ENCODE measurements at places on chromosomes 6 and 20.

- DNase-seq: no peak
Observed at GRCh38 chr20:51563486-51564332, 21.2 kb upstream of the NFATC2 start.

GRCh38 chr20:48528346-48528745, 299.5 kb downstream of the PREX1 start:
- DNase-seq: no peak

DNA sequence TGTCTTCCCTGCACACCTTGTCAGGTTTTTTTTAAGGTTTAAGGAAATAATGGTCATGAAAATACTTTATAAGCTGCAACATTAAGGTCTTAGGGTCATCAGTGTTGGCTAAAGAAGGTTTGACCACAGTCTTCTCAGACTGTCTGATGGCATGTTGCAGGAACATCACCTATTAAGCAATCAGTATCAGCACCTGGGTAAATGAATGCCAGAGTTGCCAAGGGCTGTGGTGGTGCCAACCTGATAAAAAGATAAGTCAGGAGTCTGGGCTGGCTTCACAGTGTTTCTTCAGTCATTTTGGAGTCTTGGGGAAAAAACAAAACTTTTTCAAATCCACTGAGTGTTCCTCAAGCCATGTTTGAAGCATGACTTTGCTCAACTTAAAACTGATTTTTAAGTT, 61.5 kb upstream of the VSTM2L start:
- DNase-seq: no peak

DNA sequence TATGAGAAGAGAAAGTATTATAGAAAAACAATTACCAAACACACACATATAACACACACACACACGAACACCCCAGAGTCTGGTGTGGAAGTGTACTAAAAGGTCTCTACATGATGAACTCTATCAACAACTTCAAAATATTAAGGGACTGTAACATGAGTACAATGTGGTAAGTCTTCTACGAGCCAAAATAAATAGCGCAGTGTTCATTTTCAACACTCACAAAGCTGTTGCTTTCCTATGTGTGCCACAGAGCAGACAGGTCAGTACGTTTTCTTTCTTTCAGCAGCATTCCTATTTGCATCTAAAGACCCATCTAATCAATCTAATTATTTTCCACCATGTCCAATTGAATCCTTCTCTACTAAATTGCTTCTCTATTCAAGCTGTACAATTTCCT, 12.1 kb upstream of the CNKSR3 start:
- peak; percentile 17 for DNase-seq

DNA sequence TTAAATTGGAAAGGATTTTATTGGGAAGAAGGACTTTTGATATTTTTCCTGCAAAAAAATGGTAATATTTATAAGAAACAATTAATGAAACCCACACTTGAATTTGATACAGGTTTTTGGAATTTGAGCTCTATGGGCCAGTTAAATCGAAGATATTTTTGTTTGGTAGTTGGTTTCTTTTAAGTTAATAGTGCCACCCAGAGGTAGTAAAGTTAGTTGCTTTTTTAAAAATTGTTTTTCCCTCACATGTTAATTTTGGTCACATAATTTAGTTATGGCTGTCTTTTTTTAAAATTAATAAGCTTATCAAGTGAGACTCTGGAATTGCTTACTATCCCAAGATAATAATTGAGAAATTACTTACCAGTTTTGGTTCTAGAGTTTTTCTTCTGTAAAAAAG, 7.1 kb downstream of the PRIM2 start:
- DNase-seq: peak; percentile 9

DNA sequence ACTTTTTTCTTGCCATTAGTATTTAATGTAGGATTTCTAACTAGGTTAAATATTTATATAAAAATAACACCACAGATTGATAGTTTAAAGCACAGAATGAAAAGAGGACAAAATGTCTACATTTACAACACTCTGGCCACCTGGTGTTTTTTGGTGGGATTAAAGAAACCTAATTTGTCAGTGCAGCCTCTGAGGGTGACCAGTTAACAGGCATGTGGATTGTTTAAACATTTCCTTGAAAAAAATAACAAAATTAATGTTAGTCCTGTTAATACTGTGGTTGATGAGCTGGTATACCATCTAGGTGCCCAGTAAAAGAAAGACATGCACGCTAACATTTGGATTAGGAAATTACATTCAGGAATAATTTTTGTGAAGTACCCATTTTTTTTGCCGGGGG, 8.8 kb downstream of the SLC9A8 start:
- DNase-seq: no peak

DNA sequence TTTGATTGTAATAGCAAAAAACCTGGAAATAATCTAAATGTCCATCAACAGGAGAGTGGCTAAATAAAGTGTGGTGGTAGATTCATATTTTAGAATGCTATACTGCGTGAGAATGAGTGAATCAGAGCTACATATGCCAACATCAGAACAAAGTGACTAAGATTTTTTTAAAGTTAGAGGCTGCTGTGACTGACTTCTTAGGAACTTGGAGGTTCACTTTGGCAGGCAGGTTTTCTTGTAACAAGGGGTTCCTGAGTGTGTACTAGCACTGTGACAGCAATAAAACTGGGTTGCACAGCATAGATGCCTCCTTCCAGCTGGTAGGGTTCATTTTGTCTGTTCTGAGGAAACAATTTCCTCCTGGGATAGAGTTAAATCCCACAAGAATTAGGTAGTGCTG, 75.3 kb upstream of the ENPP5 start:
- no peak for DNase-seq

- DNase-seq: no peak
Observed at GRCh38 chr6:17032988-17033634, 68.7 kb upstream of the STMND1 start.

GRCh38 chr20:5735845-5736510, 14.2 kb upstream of the SHLD1 start:
- DNase-seq: peak; percentile 7

- DNase-seq: no peak
Observed at GRCh38 chr20:21564127-21564773, 50.4 kb upstream of the NKX2-2 start.

DNA sequence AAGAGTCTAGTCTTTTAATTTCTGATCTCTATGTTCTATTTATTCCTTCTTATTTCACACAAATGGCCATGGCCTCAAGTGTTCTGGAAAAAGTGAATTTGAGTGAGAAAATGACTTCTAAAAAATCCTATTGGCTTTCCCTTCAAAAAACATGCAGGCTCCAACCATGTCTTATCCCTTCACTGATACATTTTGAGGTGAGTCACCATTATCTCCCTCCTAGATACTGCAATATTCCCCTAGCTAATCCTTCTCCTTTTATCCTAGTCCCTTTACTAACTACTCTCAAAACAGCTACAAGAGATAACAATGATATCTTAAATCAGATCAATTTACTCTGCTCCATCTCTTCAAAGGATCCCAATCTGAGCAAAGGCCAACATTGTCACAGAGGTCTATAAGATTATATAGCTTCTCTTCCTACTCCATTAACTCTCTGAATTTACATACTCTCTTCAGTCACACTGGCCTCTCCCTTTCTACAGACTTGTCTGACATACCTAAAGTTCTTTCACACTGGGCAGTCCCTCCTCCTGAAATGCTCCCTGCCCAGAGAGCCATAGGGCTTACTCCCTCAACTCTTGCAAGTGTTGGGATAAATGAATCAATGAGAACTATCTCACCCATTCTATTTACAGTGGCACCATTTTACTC, 129.2 kb downstream of the TENT5A start:
- no peak for DNase-seq

- no peak for DNase-seq
Observed at GRCh38 chr6:93562582-93562981, 143.2 kb upstream of the EPHA7 start.

DNA sequence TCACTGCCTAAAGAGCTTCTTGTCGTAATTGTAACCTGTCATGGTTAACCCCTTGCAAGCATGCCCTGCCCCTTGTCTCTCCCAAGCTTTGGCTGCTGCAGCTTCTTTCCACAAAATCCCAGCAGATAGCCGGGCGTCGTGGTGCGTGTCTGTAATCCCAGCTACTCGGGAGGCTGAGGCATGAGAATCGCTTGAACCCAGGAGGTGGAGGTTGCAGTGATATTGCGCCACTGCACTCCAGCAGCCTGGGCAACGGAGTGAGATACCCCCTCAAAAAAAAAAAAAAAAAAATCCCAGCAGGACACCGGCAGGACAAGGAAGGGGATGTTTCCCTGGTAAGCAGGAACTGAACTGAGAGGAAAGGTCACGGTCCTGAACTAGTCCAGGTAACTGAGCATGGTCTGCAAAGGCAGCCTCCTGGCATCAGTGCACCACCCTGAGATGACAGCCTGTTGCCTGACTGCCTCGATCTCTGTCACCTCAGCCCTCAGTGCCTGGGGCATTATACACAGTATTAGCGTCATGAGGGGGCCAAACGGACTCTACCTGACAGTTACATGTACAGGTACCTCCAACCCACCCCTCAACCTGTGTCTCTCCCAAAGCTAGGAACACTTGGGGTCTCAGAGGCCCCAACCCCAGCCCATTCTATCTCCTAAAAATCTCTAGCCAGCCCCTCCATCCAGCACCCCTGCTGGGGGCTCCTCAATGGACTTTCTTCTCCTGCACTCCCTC, 1.8 kb downstream of the LZTS3 start:
- DNase-seq: no peak

GRCh38 chr20:17525650-17526049, 5.5 kb downstream of the BFSP1 start:
- DNase-seq: peak; percentile 20

DNA sequence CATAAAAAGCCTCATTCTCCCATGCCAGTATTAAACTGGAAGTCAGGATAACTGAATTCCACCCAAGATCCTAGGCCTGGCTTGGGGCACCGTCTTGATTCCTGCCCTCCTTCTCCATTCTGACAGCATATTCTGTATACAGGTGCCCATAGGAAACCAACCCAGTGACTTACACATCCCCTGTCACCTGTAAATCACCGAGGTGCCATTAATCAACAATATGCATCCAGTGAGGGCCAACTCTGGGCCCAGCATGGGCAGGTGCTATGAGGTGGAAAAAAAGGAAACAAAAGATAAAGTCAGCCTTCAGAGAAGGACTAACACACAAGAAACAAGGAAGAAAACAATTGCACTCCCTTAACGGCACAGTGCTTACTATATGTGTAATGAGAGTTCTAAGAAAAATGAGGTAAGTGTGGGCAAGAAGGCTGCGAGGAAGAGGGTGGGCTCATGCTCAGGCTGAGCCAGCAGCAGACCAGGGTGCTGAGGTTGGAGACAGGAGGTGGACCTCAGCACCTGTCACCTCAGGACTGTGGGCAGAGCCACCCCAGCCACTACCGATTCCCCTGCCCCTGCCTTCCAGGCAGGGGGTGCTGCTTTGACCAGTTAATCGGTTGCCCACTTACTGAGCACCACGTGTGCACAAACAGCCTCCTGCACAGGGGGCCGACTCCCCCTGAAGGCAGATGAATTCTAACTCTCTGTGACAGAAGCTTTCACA, 105.9 kb downstream of the TRERF1 start:
- DNase-seq: no peak

- no peak for DNase-seq
Observed at GRCh38 chr6:105872249-105872648, 213.9 kb upstream of the PRDM1 start.

DNA sequence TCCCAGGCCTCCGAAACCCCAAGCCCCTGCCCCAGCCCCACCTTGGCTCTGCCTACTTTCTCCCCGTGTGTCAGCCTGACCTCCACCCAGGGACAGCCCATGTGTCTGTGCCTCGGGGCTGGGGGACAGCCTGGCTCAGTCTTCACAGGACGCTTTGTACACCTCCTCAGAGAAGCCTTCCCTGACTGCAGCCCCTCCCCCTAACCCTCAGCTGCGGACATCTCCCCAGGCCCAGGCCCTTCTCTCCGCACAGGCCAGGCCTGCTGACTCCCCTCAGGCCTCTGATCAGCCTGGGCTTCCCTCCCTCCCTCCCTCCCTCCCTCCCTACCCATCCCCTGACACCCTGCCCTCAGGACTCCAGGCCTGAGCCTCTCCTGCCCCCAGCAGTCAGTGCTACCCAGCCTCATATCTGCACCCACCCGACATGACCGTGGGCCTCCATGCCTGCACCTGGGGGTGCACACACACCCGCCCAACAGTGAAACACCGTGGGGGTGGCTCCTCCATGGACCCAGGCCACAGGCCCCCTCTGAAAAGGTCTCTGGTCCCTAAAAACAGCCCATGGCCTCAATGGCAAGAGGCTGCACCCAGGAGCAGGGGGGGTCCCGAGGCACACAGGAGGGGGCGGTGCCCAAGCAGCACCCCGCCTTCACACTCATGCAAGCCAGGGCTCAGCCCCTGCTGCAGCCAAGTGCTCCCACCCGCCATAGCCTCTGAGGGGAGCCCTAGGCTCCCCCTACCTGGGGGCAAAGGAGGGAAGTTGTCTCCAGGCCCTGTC, 12.9 kb downstream of the LAMA5 start:
- no peak for DNase-seq
